ENCODE measurements at places on chromosomes 5 and 9.

GRCh38 chr5:78540335-78541085 is 108.1 kb downstream of the LHFPL2 start:
- peak; percentile 33 for DNase-seq

DNA sequence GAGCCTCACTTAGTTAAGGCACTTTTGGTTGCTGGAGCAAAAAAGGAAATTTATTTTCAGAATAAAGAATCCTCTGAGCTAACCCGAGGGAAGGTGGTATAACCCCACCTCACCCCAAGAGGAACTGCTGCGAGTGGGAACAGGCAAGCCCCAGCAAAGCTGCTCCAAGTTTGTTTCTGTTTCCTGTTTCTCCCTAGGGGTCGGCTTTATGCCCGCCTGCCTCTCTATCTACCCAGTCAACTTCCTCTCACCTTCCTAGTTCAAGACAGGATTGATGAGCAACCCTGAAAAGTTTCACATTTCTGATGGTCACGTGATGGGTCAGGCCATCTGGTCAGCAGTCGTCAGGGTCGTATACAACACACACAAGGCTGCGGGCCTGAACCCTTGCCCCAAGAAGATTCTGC is 31.1 kb downstream of the TRIO start:
- DNase-seq: no peak

DNA sequence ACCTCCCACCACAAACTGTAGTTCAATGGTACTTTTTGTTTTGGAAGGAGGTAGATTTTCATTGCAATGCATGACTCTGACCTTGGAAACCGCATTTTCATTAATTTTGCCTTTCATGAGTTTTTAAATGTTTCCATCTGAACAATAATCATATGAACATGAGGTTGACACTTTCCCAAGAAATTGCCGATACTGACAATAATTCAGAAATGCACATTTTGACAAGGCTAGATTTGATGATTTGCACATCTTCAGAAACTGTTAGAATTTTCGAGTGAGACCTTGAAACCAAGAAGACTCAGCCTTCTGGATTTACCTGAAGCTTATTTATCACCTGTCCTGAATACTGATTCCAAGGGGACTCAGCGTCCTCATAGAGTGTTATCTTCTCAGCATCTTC is 93.8 kb upstream of the NTRK2 start:
- DNase-seq: no peak

DNA sequence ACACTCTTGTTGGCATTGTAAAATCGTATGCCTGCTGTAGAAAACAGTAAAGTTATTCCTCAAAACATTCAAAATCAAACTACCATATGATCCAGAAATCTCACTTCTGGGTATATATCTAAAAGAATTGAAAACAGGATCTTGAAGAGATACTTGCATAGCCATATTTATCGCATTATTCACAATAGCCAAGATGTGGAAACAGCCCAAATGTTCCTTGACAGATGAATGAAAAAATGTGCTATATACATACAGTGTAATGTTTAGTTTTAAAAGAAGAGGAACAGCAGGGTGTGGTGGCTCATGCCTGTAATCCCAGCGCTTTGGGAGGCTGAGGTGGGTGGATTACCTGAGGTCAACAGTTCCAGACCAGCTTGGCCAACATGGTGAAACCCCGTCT is 234.1 kb upstream of the DAB2 start:
- no peak for DNase-seq

DNA sequence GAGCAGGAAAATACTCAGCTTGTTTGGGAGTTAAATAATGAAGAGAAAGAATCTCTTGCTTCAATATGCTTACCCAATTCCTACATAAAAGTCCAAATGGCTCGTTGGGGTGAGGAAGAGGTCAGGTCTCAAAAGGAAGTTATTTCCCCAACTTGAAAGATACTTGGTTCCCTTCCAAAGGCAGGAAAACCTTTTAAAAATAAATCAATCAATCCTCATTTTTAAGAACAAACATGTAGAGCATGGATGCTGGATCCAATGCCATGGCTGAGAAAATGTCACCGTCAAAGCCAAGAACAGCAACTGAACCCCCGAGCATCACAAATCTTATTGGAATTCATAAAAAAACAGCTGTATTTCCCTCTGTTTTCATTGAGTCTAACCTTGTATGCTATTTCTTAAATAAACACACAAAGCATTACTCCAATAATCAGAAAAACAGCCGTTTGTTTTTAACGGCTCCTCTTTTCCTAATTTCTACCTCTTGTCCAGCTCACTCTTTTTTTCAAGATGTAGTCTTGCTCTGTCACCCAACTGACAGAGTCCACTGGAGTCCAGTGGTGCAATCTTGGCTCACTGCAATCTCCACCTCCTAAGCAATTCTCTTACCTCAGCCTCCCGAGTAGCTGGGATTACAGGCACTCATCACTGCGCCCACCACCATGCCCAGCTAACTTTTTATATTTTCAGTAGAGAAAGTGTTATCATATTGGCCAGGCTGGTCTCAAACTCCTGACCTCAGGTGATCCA is 140.7 kb downstream of the GNA14 start:
- DNase-seq: no peak

DNA sequence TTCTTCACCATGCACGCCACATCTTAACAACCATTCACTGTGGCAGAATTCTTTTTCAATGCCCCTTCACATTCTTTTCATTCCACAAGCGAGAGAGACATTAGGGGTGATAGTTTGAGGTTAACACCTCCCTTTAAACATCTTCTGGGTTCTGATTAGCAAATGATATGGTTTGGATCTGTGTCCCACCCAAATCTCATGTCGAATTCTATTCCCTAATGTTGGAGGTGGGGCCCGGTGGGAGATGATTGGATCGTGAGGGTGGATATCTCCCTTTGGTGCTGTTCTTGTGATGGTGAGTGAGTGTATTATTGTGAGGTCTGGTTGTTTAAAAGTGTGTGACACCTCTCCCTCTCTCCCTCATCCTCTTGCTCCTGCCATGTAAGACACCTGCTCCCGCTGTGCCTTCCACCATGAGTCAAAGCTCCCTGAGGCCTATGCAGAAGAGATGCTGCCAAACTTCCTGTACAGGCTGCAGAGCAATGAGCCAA is 46.1 kb upstream of the RAI14 start:
- DNase-seq: no peak

DNA sequence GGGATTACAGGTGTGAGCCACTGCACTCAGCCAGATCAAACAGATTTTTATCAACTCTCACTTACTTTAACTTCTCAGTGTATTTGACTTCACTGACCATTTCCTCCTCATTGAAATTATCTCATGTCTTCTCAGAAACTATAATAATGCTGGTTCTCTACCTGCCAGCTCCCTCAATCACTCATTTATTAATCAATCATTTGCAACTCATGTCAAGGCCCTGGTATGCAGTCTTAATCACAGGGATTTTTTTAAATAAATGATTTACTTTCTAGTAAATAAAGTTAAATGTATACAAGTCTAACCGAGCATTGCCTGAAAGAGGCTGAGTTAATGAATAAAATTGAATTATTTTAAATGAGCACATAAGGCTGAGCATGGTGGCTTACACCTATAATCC is 63.3 kb downstream of the PLPP1 start:
- DNase-seq: no peak

DNA sequence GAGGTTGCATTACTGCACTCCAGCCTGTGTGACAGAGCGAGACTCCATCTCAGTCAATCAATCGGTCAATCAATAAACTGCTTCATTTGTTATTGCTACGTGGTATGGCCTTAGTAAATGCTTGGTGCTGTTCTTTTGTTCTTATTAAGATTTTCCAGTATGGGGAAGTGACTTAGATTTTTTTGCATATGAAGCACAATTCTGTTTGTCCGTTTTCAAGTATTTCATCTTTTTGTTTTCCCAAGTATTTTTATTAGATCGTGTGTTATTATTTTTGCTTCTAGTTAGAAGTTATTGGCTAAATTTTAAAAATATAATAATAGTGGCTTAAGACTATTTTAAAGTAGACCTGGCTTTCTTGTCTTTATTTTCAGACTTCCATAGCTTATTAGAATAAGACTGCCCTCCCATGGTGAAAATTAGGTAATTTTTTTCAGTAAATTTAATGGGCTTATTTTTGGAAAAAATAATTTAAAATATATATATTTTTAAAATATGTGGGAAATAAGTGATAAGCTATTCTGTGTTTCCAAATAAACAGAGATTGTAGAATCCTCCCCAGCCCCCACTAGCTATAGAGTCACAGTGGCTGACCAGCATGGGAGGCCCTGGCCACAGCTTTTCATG is 14.7 kb upstream of the OMD start:
- no peak for DNase-seq

DNA sequence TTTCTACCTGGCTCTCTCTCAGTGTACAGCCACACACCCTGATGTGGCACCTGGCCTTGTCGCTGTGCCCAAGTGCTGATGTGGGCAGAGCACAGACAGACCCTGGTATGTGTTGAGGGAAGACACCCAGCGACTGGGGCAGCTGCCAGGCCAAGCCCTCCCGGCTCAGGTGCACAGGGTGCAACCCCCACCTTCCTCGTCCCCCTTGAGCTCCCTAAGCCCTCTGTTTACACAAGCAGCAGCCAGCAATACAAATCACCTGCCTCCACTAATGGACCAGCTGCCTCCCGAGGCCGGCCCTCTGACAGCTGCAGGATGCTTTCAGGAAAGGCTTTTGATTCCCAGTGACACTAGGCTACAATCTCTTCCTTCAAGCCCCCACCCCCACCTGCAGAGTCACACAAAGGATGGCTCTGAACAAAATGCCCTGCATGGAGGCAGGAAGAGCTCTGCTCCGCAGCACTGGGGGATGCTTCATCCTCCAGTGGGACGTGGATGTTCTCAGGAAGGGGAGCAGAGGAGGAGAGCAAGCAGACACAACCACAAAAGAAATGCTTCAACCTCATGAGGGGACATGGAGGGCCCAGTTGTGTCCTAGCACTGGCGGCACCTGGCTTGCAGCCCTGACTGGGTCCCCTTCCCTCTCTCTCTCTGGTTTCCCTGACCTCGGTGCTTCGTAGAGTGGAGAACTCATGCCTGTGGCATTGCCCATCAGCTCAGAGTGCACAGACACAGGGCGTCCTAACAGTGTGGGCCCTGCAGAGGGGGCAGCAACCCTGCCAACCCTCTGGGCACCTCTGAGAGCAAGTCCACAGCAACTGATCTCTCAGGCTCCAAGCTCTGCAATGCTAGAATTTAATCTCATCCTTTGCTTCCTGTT is 140.8 kb downstream of the BARX1 start:
- no peak for DNase-seq

- no peak for DNase-seq
Observed at GRCh38 chr9:98908897-98909634, 34.6 kb upstream of the COL15A1 start.

DNA sequence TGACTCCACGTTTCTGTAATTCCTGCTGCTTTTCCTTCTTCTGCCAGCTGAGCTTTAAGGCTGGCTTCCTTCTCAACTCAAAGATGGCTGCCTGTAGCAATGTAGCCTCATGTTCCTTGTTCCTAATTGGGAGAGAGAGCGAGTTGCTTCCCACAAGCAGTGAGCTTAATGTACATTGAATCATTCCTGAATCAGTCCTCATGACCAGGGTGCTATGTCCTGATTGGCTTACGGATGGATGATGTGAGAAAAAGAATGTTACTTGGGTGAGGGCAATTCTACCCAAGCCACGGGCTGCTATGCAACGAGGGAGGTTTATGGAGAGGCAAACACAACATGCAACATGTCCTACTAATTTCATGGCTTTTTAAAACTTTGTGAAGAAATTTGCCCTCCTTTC is 356.2 kb downstream of the RASEF start:
- no peak for DNase-seq

DNA sequence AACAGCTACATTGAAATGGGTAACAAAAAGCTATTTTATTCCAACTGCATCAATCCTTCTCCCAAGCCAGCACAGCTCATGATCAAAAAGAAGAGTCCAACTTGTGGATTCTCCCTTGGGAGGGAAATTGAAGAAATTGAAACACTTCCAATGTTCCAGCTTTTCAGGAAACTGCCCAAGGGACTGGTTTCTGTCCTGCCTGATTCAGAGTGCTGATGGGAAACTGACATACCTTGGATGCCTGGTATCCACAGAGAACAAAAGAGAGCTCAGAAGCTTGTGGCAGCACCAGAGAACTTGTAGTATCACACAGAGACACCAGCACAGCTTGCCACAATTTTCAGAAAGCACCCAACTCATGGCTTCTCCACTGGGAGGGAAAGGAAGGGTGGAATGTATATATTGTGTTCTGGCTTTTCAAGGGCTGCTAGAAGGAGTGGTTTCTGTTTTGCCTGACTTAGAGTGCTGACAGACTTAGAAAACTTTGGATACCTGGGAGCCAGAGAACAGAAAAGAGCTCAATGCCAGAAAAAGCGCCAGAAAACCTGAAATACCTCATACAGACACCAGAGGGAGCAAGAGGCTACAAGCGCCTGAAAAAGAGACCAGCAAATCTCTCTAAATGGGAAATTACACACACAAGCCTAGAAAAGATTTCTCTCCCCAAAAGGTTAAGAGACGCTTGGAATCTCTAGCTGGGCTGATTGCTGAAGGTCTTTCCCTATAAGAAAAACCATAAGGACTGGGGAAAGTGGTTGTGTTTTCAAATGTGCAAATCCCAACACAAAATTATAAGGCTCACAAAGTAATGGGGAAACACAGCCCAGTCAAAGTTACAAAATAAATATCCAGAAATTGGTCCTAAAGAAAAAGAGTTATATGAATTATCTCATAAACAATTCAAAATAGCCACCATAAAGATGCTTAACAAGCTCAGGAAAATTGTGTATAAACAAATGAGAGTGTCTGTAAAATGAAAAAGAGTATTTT is 178.8 kb downstream of the SPOCK1 start:
- no peak for DNase-seq

DNA sequence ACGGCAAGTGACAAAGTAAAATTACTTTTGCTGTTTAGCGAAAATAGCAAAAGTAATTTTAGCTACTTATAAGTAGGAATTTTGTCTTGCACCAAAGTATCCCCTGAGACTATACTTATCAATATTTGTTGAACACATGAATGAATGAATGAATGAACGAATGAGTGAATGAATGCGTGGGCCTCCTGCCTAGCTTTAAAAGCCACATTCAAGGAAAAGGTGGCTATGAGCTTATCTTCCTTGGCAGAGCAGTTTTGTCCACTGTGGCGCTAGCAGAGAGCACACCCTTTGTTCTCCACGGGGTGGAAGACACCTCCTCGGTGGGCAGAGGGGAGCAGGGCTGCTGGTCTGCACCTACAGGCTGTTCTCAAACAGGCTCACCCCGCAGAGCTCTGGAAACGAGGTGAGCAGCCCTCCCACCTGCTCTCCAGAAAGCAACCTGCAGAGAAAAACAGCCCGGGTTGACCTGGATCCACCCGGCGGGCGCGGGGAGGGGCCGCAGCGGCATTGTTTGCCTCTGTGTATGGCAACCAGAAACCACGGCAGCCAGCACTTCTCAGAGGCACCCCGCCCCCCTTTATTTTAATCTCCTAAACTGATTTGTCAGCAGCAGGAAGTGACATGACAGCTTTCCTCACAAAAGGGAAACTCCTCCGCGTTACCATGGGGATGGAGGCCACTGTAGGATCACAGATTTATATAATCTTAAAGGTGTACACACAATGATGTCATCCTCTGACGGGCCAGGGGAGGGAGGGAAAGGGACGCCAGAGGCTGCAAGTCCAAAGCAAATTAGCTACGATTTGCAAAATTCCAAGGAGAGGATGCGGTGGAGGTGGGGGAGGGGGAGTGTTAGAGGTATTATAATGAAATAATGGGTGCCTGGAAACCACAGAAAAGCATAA is 5.9 kb downstream of the DUSP1 start:
- peak; percentile 99 for DNase-seq

GRCh38 chr5:104297076-104297475 is 734.5 kb upstream of the NUDT12 start:
- DNase-seq: no peak

All from CD4-positive, alpha-beta T cell treated with Interleukin-1 beta for 1 hour (primary cell).